ENCODE measurements at places on chromosomes 12 and 14. TPM values are rescaled to one million over a fixed set of nuclear protein-coding genes. Genes with fewer than 3 reads are reported as not detected.

DNA sequence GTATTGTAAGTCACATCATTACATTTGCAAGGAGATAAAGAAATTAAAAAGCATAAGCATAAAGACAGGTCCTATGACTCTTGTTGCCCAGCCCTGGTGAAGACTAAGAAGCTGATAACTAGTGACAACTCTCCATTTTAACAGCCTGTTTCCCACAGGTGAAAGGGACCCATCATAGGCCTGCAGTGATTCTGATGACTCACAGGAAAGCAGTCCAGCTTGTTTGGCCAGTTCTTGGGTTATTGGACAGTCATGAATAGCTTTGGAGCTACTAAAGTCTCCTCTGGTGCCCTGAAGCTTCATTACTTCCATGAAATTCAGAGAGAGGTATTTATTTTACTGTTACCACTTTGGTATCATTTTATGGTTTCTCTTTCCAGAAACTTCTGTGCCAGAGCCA is 55.5 kb upstream of the DYRK2 start:
- peak; percentile 95 for DNase-seq

GRCh38 chr12:75852956-75853355 is 178.6 kb downstream of the PHLDA1 start:
- DNase-seq = peak; percentile 60

PIWIL1 gene
- 0.04 TPM for total RNA-seq

DNA sequence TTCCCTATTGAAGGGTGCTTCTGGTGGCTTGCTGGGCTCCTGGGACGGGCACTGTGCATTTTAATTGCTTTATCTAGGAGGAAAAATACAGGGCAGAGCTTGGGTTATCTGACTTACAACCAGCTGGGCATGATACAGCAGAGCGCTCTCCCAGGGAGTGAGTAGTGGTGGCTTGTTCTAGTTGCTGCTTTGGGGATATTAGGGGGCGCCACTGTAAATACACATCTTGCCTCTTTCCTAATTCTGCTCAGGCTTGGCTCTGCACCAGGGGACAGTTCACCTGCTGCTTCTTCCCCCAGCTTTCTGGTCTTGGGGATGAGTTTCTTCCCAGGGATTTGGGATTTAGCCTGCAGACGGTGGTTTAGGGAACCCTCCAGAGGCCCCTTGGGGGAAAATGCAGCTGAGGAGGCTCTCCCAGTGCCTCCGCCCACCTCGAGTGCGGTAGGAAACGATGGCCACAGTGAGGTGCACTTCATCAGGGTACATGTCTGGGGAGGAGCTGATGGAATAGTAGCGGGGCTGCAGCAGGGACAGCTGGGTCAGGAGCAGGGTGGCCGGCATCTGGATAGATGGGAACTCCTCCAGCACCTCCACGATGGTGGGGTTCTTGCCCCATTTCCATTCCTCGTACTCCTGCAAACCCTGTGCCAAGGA is 36.9 kb upstream of the FBXO21 start:
- no peak for DNase-seq

- no peak for DNase-seq
Observed at GRCh38 chr12:67299526-67299925, 30.4 kb downstream of the CAND1 start.

GLT8D2 gene
- 3.2 TPM for total RNA-seq

DNA sequence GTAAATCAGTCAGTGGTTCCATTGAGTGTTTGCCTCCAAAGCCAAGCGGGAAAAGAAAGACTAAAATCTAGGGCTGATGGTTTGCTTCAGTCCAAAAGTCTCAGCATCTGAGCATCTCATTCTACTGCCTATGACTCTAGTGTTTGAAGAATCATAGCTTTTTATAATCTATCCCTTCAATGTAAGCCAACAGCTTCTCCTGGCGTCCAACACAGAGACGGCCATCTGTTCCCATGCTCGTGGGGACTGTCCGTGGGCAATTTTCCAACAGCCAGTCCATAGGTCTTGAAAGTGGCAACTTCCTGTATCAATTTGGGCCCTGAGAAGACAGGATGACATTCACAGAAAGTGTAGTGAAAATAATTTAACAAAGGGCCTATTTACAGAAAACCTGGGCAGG is 544.4 kb upstream of the TMEM132C start:
- DNase-seq = no peak

DNA sequence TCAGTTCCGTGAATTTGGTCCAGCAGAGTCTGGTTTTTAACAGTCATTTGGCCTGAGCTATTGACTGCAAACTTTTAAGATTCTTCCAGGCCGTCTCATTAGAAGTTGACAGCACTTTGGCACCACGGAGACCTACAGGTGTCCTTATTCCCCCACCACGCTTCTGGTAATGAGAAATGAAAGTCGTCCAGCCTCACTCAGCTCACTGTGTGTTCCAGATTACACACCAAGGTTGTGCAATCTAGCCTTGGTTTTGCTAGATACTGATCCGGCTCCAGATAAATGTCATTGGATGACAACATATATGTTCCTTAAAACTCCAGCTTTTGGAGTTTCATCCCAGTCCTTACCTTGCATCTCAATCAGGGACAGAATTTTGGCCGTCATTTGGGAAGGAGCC is 210.4 kb downstream of the CHST11 start:
- DNase-seq = no peak

PRICKLE1 gene
- total RNA-seq = 6.9 TPM

CMA1 gene
- not detected for total RNA-seq

GRCh38 chr12:2359725-2360629 is 307.2 kb downstream of the CACNA1C start:
- no peak for DNase-seq

DNA sequence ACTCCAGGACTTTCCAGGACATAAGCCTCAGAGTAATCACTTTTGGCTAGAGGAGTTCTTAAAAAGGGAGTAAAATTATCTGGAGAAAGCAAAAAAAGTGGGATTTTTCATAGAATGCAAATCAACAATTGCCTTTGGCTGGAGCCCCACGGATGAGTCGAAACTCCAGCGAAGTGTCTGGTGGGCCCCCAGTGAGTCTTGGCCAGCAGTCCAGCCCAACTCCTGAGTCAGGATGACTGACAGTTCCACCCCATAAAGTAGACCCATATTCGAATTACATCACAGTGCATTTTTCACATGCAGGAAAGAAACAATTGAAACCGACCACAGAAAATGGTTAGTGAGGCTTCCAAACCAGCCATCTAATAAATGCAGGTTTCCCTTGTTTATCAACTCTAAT is 265.7 kb downstream of the BCL11B start:
- no peak for DNase-seq

DNA sequence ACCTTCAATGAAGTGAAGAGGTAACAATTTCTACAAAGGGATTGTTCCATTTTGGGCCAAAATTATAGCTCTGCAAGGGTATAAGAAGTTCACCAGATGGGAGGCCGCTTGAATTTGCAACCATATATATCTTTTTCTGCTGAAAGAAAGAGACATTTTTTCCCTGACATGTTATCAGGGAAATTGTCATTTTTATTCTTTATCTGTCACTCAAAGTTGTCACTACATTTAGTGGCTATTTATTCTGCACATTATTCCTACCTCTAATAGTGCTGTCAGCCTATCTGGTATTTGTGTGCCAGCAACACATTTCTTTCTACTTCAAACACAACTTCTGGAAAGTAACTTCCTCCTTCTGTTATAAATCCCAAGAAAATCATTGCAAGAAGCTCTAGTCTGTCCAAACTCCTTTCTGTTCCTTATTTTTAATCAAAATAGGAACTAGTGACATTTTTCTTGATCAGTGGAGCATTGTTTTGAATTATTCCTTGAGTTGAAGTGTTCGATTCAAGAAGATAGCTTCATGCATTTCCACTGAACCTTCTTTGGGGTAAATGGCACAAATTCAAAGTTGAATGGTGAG is 137.9 kb upstream of the ATP2B1 start:
- no peak for DNase-seq

- peak; percentile 79 for DNase-seq
Observed at GRCh38 chr14:59482541-59483331, 1.5 kb downstream of the L3HYPDH start.

- DNase-seq = no peak
Observed at GRCh38 chr12:44904321-44904720, 28.2 kb upstream of the NELL2 start.

GRCh38 chr14:55426891-55427290 is 13.5 kb downstream of the TBPL2 start:
- no peak for DNase-seq

DNA sequence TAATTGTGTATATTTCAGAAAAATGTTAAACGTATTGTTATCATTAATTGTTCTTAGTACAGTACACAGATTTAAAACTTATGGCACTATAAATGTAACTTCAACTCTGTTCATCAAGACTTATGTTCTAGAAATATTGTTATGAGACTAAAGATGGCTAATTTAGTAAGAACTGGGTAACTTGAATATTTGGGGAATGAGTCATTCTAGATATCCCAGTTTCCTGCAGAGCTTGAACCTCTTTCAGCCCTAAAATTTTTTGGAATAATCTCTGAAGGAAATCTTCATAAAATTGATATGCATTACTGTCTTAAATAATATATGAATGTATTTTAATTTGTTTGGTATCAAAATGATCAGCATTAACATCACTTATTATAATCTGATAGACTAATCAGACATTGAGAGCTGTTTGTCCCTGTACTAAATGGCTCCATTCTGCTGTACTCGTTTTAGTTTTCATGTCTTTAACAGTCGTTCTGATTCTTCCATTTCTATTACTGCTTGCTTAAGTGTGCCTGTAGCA is 87.1 kb downstream of the VEZT start:
- DNase-seq = no peak

DNA sequence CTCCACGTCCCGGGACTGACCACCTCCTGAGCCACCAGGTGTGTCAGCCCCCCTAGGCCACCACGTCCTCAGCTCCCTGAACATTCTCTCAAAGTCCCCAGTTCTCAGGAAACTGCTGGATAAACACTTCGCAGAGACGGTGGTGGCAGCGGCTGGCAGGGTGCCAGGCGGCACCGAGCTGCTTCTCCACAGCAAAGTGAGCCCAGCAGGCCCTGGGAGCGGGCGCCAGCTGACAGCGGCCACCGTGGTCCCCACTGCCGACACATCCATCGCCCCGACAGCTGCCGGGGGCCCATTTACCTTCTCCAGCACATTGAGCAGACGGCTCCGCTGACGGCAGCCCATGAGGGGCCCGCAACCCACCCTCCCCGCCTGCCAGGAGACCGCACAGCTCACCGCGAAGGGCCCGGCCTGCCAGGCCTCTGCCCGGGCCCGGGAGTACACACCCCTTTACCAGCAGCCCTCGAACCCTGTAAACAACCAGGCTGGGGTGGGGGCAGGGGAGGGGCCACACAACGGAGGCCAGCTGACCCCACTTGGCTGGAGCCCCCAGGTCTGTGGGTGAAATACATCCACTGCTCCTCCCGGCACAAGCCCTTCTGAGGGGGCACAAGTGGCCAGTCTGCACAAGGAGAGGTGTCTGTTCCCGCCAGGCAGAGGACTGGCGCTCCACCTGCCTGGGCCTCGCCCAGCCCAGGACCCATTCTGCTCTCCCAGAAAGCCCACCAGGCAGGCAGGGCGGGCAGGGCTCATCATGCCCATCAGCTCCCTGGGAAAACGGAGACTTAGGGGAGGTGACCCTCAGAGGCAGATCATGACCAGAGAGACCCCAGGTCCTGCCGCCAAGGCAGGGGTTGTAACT is 10.5 kb downstream of the AKT1 start:
- DNase-seq = no peak

B4GALNT3 gene
- total RNA-seq = 7.3 TPM

DNA sequence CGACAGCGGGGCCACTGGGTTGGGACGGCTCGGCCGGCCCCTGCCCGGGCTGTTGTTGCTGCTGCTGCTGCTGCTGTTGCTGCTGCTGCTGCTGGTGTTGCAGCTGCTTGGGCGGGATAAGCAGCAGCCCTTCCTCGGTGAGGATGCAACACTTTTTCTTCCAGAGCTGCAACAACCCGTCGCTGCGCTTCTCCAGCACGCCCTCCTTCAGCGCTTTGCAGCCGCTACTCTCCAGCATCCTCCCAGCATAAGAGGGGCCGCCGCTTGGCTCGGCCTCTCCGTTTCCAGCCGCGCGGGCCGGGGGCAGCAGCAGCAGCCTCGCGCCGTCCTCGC is 529 bp downstream of the PHLDA1 start:
- no peak for DNase-seq

STAB2 gene
- total RNA-seq = not detected

DNA sequence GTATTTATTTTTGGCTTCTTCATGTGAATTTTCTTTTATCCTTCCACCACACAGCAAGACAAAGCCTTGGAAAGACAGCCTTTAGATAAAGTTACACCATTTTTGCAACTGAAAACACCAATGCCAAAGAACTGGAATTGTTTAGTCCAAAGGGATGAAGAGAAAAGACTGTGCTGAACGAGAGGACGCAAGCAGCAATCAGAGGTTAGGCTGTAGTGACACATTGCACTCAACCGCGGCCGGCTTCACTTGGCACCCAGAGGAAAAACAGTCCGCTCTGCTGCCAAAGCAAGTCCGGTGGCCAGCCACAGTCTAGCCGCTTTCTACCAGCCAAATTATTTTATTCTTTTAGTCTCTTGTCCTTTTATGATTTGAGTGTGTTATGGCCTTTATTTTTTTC is 49.1 kb upstream of the KCNJ8 start:
- DNase-seq = no peak

- no peak for DNase-seq
Observed at GRCh38 chr14:22794551-22794951, 20.7 kb downstream of the SLC7A7 start.

- no peak for DNase-seq
Observed at GRCh38 chr12:115975411-115975810, 302.1 kb downstream of the MED13L start.

DNA sequence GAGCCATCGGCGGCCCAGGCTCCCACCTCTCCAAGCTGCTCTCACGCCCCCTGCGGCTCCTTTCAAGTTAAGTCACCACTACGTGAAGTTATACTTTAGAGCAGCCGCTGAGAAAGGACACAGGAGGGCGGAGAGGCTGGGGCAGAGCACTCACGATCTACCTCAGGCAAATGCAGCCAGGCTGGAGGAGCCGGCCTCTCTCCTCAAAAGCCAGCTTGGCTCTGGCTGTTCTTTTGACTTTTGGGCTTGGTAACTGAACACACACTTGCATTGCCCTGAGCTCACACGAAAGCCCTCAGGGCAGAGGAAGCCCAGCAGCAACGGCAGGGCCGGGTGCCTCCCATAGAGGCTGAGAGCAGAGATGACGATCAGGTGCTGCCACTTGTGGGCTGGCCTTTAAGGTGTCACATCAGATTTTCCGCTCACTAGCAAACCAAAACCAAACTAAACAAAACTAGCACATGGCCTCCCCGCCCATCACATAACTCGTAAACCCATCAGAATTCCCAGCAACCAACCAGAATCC is 75.2 kb downstream of the PITPNM2 start:
- peak; percentile 30 for DNase-seq

CIROP gene
- total RNA-seq = not detected

SYCP3 gene
- 0.07 TPM for total RNA-seq

- no peak for DNase-seq
Observed at GRCh38 chr14:34906287-34906686, 31.1 kb upstream of the BAZ1A start.

GRCh38 chr12:6082613-6083012 is 41.9 kb downstream of the VWF start:
- no peak for DNase-seq

FBLN5 gene
- total RNA-seq = 0.28 TPM
